Fibroblast of upper back skin (primary cell): ENCODE measurements at places on chromosomes 3 and 15.

DNA sequence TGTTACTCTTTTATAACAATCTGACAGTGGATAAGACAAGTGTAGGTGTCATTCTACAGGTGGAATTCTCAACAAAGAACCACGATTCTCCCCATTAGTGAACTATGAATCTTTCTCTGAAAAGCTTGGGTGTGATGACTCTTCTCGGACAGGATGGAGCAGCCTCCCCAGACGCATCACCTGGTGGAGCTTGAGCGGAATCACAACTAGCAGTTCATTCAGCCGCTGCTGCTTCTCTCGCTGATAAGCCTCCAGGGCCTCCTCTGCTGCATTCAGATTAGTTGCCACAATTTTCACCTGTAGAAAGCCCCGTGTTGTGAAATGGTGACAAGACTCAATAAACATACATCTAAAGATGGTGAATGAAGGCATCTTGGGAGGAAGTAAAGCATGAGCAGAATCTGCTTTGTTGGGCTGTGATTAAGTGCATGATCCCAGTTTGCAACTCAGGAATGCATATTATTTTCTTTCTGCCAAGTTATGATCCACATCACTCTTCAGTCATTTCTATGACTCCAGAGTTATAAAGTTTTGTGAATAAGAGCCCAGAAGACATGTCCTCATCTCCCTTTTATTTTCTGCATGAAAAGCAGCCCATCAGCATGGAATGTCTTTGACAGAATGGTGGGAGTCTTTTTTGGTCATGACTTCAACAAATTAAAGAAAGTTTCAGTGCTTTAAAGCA, 93.6 kb downstream of the BOC start:
- DNase-seq: peak; percentile 43

- DNase-seq: no peak
Measured at GRCh38 chr15:71280206-71280605, 164.9 kb downstream of the THSD4 start.

- DNase-seq: no peak
Measured at GRCh38 chr3:66858656-66859381, 139.3 kb upstream of the KBTBD8 start.

- DNase-seq: no peak
Measured at GRCh38 chr3:110743202-110743601, 328.4 kb upstream of the NECTIN3 start.

DNA sequence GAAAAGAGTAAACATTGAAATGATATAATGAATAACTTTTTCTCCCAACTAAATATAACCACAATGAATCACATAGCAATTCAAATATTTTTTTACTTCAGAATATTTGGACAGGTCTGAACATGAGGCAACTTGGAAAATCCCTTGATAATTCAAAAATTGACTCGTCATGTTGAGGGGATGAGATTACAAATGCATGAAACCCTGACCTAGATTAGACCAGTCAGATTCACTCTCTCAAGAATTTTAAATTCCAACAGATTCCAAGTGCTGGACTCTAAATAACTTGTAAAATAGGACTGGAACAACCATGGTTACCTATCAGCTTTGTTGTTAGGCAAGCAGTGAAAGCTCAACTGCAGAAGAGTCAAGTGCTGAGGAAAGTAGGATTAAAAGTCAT, 317.5 kb downstream of the GBE1 start:
- DNase-seq: peak; percentile 86

DNA sequence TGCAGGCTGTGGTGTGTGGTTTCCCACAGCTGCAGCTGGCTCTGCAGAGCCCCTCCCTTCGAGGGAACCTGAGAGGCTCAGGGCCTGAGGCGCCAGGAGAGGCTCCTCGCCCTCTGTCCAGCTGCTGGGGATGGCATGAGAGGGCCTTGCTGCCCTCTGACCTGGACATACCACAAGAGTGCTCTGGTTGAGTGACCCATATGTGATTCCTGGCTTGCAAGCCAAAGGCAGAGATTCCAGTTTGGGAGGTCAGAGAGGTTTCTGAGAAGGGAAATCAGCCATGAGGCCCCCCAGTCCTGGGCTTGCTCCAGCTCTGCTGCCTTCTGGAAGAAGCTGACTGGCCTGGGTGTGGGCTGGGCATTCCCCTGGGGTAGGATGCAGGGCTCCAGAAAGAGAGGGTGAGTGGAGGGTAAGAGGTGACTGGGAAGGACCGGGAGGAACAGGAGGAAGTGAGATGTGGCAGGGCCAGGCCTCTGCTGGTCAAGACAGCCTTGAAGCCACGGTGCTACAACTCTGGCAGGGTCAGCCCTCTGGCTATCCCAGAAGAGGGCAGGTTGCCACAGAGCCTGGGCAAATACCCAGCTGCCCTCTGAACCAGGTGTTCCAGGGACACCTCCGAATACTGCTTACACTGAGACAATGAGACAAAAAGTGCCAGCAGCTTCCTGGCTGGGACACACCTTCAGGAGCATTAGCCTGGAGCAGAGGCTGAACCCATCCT, 16.0 kb upstream of the SRP14 start:
- peak; percentile 37 for DNase-seq

DNA sequence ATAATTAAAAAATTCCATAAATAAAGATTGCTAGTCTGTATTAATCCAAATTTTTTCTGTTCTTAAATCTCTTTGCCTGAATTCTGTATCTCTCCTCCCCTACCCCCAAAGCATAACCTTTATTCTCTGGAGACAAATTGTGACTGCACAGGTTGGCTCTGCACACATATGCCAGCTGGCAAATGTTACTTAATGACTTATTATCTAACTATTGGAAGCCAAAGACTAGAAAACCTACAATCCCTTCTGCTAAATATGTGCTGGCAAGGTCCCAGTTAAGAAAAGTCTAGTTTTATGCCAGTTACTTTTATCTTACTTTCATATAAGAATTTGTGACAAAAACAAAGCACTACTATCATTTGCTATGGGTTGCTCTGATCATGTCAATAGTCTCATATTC, 569.3 kb downstream of the MECOM start:
- DNase-seq: no peak

- peak; percentile 13 for DNase-seq
Measured at GRCh38 chr3:69890084-69890483, 109.4 kb upstream of the SAMMSON start.

DNA sequence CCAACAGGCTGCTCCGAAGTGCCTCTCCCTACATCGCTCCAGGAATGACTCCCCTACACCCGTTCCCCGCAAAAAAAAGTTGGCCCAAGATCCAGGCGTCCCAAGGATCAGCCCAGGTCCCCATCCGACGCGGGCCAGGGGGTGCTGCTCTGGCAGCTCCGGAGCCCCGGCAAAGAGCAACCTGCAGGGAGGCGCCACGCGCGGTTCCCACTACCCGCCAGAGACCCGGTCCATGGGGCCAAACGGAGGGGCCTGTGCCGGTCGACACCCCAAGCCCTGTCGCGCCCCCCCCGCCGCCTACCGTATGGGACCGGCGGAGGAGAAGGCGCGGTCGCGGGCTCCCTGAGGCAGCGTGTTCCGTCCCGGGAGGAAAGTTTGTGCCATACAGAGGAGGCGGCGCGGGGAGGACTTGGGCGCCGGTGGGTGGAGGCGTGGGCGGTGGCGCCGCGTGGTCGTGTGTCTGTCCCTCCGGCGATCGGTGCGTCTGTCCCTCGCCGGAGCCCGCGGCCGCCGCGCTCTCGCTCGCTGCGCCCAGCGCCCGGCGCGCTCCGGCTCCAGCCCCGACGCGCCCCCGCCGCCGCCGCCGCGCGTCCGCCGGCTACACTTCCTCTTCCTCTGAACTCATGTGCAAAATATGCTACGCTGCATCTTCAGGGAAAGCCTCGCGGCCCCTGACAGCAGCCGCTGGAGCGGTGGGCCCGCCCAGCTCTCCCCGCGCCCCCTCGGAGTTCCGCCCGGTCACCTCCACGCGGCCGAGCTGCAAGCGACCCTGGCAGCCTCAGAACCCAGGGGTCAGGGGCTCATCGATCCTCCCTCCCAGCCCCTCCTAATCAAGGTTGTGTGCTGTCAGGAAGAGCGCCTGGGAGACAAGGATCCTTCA, at the start of gene RFTN1:
RFTN1 (minus strand) TSS at position 559 of the 880 bp plus-strand sequence. CDS start 19,830 bp downstream, outside the sequence.
- DNase-seq: peak; percentile 73

- DNase-seq: no peak
Measured at GRCh38 chr3:65616563-65616962, 422.2 kb downstream of the MAGI1 start.

GRCh38 chr3:144963810-144964209, 992.2 kb downstream of the DIPK2A start:
- peak; percentile 13 for DNase-seq

DNA sequence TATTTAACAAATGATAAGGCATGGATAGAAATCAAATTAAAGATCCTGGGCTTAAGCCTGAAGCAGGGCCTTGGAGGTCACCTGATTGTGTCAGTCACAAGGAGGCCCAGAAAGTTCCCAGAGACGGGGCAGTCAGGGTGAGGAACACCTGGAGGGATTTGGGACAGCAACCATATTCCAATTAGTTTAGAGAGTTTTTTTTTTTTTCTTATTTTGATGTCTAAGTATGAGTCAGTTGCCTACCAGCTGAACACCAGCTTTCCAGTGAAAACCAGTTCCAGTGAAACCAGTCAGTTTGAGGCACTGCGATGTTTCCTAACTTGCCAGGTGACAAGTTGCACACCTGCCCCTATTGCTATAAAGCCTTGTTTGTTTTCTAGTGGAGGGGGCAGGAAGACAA, 350.7 kb upstream of the AZI2 start:
- DNase-seq: no peak

DNA sequence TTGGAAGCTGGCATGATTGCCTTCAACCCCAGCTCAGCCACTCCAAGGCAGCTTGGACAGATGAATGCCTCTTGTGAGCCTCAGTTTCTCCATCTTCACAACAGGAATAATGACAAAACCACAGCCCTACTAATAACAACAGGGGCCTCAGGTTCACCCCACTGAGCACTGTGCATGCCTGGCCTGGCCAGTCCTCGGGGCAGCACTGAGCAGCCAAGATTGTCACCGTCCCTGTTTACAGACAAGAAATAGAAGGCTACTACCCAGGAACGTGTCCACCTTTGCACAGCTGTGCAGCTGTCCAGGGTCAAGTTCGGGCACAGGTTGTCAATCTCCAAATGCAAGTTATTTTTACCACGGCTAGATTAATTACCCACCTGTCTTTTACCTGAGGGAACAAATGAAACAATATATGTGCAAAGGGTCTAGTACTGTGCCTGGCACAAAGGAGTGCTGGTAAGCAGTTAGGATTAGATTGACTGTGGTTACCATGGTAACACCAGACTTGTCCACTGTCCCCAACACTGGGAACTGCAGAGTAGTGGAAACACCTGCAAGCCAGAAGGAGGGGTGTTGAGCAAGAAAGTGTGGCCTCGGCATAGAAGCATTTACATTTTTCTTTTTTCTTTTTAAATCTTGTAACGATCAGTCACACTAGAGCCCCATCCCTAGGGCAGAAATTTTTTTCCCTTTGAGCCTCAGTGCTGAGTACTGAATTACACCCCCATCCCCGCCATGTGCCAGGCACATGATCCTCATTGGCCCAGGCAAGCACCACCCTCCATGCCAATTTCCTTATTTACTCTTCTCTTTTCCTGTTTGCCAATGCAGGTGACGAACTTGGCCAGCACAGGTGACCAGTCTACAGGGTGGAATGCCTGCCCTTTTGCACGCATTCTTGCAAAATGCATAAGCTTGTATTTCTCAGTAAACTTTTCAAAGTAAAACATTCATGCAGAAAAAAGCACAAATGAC, 66.3 kb upstream of the SLC6A6 start:
- no peak for DNase-seq

DNA sequence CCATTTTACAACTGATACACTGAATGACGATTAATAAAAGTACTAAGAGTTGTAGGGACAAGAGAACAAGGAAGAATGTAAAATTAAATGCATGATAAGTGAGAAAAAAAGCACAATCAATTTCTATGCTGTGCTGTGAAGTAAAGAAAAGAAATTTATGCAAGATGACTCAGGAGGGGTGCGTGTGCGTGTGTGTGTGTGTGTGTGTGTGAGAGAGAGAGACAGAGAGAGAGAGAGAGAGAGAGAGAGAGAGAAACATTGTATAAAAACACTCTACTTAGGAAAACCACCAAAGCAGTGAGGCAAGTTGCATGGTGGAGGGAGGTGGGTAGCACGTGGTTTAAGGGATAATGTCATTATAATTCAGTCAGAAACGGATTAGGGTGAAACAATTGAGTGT, 580.8 kb upstream of the ALCAM start:
- DNase-seq: peak; percentile 34

DNA sequence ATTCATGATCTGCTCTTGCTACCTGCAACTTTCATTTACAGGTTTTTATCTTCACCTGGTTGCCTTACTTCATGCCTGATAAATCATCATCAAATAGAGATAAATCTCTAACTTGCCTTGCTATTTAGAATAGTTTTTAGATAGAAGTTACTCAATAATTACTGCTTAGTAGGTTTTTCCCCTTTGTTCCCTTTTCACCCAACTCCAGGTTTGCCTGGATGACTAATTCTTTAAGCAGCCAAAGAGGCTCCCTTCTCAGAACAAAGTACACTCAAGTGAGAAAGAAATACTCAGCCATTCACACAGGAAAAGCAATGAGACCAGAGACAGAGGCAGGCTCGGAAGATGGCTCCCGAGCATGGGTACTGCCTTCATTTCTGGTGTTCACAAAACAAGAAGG, 268.1 kb upstream of the CRBN start:
- no peak for DNase-seq

- no peak for DNase-seq
Measured at GRCh38 chr15:31387092-31387478, 60.5 kb downstream of the KLF13 start.

GRCh38 chr3:143203848-143204247, 84.3 kb downstream of the CHST2 start:
- peak; percentile 65 for DNase-seq

- DNase-seq: no peak
Measured at GRCh38 chr3:71721651-71722157, 3.5 kb downstream of the EIF4E3 start.

DNA sequence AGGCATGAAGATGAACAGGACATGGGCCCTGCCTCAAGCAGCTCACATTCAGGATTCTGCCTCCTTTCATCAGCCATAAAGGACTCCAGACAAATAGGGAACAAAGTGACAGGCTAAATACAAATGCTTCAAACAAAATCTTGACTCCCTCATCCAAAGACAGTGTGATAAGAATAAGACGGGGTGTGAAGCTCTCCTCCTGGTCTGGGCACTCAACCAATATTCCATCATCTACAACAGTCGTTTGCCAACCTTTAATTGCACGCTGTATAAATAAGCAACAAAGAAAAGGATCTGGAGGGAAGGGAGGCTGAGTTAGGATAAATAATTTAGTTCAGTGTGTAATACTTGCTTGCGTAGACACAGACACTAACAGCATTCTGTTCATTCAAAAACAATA, 5.4 kb downstream of the CCDC54 start:
- DNase-seq: no peak

GRCh38 chr15:29613951-29614382, 208.3 kb downstream of the TJP1 start:
- DNase-seq: no peak

GRCh38 chr3:39941931-39942330, 132.5 kb downstream of the MYRIP start:
- DNase-seq: no peak

- no peak for DNase-seq
Measured at GRCh38 chr15:94674296-94674695, 442.9 kb downstream of the MCTP2 start.

DNA sequence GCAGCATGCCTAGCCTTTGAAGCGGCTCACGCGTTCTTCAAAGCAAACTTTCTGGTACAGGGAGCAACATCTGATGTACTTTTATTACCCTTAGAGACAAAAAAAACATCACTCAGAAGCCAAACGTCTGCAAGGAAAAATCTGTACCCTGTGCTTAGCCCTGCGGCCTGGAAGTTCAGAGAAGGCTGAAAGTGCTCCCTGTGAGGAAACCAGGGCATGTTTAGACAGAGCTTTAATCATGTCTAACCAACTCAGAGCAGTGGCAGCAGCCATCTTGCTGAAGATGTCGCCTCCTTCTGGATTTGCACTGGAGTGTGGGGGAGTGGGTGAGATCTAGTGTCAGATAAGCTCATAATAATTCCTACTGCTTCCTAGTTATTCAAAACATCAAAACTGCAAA, 170.4 kb downstream of the P3H2 start:
- no peak for DNase-seq
